ENCODE measurements at places on chromosomes 1 and 21.

DNA sequence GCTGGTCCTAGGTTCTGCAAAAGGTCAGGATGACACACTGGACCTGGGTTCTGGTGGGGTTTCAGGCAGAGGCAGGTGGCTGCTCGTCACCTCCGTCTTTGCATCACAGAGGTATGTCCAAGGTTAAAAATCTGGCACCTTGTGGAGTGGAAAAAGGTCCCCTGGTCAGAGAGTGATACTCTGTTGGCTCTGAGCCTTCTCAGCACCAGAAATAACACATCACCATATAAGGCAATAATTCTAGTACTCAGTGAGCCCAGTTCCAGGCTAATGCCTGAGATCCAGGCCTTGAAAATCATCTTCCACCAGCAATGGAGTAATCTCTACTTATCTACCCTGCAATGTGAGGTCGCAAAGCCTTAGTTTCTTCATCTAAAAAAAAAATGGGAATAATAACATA is 127.3 kb upstream of the C8B start:
- DNase-seq = no peak

- peak; percentile 70 for DNase-seq
These were observed 19.7 kb downstream of the RCC2 start for GRCh38 chr1:17419626-17420328.

- DNase-seq = no peak
These were observed 57.8 kb upstream of the PGD start for GRCh38 chr1:10340930-10341590.

DNA sequence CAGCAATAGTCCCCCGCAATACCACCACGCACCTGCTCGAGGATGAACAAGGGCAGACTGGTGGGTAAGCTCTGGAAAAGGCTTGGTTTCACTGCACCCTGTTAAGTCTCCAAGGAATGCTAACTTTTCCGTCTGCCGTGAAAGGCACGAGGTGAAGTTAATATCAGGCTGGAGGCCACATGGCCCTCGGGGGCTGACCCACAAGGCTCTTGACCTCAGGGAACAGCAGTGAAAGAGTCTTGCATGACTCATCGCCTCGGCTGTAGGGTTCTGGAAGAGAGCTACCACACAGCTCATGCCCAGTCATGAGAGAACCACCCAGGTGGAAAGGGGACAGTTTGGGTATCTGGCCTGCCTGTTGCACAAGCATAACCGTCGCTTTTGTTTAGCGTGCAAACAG is 24.7 kb downstream of the SCCPDH start:
- no peak for DNase-seq

DNA sequence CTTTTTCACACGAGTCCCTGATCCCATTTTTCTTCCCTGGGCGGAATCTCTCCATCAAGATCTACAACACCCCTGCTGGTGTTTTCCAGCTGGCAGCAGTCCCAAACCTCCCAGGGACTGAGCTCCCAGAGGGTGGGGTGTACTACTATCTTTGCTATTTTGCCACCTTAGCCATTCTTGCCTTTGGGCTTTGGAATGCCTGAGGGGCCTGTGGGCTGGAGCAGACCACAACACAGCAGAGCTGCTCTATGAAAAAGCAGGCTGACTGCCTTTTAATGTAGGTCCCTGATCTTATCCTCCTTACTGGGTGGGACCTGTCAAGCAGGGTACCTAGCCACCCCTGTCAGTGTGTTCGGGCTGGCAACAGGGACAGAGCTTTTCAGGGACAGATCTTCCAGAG is 91.9 kb downstream of the KCNT2 start:
- DNase-seq = no peak

- no peak for DNase-seq
These were observed 275.7 kb upstream of the C1orf174 start for GRCh38 chr1:4175566-4176405.

DNA sequence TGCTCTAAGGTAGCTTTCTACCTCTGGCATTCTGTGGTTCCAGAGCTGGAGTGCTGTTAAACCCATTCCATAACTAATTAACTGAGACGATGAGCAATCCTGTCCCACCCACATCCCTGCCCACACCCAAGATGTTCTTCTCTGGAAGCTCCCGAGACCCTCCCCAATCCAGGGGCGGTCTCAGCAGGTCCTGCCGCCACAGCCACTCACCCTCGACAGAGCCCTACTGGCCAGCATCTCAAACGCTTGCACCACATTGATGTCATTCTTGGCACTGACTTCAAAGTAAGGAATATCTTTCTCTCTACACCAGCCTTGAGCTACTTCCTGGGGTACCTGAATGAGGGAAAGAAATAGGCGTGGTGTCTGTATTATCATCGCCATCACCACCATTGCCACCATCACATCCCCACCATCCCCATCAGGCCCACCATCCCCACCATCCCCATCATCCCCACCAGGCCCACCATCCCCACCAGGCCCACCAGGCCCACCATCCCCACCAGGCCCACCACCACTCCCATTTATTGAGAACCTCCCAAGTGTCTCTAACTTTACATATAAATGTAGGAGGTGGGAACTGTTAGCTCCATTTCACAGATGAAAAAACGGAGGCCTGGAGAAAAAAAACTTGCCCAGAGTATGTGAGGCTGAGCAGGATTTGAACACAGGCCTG is 17.7 kb downstream of the RAB7B start:
- DNase-seq = no peak

- no peak for DNase-seq
These were observed 16.4 kb downstream of the ALDH4A1 start for GRCh38 chr1:18886003-18886335.

- peak; percentile 46 for DNase-seq
These were observed 638 bp upstream of the TUFT1 start for GRCh38 chr1:151539321-151540020.

DNA sequence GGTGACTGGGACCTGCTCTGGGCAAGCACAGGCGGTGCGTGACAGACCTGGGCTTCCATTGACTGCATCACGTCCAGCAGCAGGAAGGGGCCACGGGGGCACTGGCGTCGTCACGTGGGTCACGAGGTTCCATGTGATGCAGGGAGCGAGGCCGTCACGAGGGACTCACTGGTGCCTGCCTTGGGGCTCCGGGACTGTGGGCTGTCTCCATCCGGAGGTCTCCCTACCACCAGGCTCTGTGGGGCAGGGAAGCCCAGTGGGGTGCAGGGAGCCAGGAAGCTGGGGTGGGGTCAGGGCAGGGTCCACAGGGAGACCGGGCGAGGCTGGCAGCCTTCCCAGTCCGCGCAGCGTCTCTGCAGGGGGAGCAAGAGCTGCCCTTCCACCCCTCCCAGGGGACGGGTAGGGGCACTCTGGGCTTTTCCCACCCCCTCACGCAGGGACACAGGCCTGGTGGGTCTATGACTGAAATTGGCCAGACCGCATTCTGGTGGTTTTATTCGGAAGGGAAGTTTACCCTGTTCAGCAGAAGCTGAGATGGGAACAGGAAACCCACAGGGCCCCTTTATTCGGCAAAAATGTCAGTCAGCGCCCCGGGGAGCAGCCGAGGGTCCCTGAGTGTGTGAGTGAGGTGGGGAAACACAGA is 416 bp upstream of the TNFRSF14 start:
- DNase-seq = peak; percentile 67

GRCh38 chr1:204296431-204296988 is 63.2 kb downstream of the PLEKHA6 start:
- peak; percentile 71 for DNase-seq

DNA sequence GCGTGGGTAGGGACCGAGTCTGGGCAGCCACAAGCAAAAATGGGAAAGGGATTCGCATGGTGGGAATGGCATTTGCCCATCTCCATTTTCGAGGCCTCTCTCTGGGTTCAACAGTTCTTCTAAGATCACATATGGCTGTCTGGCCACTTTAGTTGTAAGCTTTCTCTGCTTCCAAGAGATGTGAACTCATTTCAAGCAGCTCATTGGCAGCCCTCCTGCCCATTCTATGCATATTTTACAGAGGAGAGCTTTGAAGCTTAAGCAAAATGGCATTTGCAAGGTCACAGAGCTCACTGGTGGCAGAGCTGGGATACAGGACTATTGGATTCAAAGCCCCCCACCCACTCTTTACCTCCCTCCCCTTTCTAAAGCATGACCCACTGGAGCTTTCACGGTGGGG is 93.7 kb downstream of the HHIPL2 start:
- no peak for DNase-seq

DNA sequence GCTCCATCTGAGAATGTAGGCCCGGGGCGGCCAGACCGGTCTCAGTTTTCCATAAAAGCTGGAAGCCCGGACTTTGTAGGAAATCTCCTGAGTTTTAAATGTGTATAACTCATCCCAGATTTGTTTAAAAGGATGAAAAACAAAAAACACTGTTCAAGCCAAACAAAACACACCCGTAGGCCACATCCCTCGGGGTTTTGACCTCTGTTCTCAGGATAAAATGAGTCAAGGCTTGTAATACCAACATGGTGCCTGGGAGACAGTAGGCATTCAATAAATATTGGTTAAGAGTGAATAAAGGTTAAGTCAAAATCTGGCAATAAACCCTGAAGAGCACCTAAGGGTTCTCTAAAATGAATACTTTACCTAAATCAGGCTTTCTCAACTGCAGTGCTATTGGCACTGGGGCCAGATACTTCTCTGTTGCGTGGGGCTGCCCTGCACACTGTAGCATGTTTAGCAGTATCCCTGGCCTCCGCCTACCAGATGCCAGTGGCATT is 55.0 kb downstream of the KAZN start:
- no peak for DNase-seq

- no peak for DNase-seq
These were observed 172.7 kb downstream of the NPHP4 start for GRCh38 chr1:5819391-5820025.

- DNase-seq = no peak
These were observed 42.2 kb downstream of the NTNG1 start for GRCh38 chr1:107183011-107183410.

DNA sequence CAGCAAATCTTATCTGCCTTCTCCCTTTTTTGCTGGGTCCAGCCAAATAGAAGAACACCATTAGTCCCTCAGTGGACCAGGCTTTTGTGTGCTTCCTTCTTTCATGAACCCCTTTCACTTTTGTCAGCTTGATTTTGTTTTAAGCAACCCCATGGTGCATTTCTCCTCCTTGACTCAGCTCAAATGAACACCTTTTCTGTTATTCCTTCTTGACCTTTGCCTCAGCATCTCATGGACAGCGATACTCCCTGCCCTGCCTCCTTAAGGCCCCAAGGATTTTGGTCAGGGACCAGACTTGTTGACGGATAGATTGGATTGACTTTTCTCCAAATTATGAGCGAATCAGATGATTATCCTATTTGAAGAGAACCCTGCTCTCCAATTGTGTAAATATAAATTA is 356.6 kb upstream of the USP24 start:
- no peak for DNase-seq

- DNase-seq = no peak
These were observed 56.4 kb upstream of the SIPA1L2 start for GRCh38 chr1:232686346-232686745.

DNA sequence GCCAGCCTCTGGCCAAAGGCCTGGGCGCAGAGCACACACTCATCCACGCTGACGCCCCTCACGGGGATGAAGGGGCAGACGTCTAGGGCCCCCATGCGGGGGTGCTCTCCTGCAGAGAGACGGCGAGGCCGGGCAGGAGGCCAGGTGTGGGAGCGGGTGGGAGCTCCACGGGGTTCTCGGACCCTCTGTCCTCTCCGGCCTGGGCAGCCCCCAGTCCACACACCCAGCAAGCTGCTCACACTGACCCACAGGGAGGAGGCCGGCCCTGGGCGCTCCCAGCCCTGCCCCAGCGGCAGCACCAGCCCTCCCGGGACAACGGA is 2.5 kb downstream of the FTCD start:
- no peak for DNase-seq

DNA sequence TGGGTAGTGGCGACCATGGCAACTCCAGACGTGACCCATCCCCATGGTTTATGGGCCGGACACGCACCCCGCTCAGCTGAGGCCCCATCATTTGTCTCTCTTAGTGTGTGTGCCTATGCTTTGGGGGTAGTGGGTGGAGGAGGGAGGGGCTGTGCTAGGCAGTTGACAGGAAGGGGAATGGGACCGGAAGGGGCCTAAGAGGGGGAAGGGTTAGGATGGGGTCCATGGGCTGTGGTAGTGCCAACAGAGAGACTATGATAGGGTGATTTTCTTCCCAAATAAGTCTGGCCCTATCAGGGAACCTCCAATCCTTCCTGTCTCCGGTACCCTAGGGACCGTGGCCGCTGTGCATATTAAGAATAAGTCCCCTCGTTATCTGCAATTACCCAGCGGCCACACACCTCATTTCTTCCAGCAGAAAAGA is 9.9 kb downstream of the DMAP1 start:
- no peak for DNase-seq

- DNase-seq = no peak
These were observed 141.0 kb downstream of the PBX1 start for GRCh38 chr1:164699815-164700491.

DNA sequence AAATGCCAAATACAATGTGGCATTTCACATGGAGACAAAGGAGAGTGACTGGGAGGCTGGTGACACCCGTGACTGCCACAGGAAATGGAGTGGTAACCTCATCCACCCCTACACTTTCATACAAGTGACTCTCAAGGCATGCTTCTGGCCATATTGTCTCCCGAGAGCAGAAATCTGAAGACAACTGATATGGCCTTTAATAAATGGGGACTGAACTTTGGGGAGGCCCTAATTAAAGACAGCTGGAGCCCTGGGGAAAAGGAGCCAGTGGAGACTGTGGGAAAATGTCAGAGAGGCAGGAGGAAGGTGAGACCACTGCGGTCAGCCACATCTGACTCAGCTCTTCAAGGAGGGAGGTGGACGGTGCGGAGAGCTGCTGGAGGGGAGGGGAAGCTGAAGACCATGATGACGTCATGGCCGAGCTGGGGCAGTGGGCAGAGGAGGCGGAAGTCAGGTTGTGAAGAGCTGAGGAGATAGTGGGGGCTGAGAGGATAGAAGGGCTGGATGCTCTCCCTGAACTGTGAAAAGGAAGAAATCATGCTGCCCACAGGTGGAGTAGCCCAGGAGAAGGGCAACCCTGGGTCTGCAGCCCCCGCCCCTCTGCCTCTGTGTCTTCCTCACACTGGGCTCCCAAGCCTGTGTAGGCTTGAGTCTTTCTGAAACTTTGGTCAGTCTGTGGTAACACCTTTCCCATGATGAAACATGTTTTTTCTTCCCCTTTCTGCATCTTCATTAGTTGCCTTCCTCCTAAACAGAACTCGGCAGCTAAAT is 14.0 kb upstream of the NCF2 start:
- peak; percentile 59 for DNase-seq

- DNase-seq = peak; percentile 12
These were observed 32.3 kb downstream of the EEIG2 start for GRCh38 chr1:108592030-108592759.

DNA sequence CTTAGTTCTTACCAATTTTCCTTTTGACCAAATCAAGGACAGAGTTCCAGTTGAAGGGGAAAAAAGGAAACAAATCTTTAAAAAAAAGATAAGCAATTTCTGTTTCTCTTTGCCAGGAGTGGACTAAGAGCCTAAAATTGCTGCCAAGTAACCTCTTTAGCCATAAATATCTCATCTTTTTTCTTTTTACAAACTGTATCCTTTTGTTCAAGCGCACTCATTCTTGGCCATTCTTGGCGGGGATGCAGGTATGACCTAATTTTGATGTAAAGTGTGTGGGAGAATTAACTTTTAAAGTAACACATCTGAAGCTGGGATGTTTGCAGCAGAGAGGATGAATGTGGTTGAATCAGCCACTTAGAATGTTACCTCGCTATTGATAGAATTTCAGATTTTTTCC is 13.4 kb upstream of the KIF1B start:
- no peak for DNase-seq

GRCh38 chr1:232648316-232648715 is 18.4 kb upstream of the SIPA1L2 start:
- no peak for DNase-seq
